Fibroblast of upper back skin (primary cell): ENCODE measurements at places on chromosomes 6 and 20.

GRCh38 chr6:114131945-114132344 lies 161.0 kb upstream of the HDAC2 start:
- DNase-seq = no peak

DNA sequence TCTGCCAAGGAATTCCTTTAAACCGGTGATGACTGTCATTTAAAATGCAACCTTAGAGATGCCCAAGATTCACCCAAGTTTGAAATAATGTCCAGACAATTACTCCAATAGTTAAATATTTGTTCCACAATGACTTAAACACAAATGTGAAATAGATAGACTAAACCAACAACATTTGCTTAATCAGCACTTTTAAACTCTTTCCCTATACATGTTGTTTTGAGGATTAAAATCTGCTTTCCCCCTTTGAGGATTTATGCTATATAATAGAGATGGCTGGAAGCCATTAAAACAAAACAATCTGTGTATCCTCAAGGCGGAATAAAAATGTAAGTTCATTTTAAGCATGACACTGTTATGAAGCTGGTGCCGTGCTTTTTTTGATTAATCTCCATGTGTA lies 297.8 kb upstream of the RSPO3 start:
- DNase-seq = no peak

DNA sequence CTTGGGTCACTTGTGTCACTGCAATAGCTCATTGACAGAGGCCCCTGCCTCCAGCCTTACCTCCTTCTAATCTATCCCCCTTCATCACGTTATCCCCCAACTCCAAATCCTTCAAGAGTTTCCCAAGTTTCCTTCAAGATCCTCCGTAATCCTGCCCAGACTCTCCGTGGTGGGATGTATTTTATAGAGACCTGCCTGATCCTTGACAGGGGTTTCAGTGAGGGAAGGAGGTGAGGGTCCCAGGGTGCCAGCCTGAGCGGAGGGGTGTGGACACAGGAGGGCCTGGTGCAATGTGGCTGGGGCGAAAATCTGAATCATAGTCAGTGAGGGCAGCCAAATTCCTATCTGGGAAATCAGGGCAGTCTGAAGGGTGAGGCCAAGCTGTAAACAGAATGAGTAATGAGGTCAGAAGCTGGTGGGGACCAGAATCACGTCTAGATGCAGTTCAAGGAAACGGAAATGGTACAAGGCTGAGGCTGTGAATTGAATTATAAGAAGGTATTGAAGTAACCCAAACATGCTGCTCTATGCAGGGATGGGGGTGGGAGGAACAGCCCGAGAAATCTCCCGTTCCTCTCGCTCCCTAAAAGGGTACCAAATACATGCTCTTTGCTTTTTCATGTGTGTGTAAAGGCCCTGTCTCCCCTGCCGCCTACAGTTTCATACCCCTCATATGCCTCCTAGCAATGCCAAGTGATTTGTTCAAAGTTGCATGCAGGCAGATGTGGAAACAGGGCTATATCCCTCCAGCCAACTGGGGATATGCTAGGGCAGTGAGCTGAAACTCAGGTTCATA lies 35.4 kb upstream of the PIM1 start:
- peak; percentile 96 for DNase-seq

DNA sequence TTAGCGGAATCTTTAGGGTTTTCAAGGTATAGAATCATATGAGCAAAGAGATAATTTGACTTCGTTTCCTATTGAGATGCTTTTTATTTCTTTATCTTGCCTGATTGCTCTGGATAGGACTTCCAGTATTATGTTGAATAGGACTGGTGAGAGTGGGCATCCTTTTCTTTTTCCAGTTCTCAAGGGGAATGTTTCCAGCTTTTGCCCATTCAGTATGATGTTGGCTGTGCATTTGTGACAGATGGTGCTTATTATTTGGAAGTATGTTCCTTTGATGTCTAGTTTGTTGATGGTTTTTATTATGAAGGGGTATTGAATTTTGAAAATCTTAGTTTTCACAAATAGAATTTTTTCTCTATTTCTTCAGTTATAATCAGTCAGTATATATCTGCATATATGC lies 656.6 kb upstream of the MAP3K7 start:
- DNase-seq = no peak

GRCh38 chr20:42432496-42433334 lies 757.0 kb downstream of the PTPRT start:
- DNase-seq = no peak

DNA sequence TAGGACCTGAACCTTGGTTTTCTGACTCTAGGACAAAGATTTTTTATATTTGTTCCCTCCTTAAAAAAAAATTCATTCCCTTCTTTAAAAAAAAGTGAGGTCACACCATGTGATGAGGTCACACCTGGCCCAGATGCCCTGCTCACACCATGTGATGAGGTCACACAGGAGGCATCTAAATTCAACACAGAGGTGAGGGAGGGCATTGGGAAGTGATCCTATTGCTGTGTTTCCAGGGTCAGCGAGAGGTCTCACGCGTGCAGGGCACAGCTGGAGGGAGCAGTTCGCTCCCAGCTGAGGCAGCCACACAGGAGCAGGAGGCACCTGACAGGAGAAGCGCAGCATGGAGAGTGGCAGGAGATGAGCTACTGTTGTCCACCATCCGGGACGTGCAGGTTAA lies 92.5 kb downstream of the SLC22A23 start:
- DNase-seq = no peak

DNA sequence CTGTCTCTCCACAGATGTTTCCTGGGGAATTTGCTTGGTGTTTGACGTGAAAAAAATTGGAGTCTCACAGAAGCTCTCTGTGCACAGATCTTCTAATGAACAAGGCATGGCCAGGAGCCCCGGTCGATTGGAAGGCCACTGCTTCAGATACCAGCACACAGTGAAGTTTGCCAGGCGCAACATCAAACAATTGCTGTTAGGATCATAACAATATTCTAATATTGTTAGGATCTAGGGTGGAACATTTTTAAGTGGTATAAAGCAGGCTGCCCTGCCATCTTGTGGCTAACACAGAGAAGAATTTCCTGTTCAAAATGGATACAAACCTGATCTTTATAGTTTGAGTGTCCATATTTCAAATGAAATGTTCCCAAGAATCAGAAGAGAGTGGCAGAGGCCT lies 64.1 kb downstream of the C6orf118 start:
- peak; percentile 34 for DNase-seq

- no peak for DNase-seq
Measured at GRCh38 chr20:10631126-10631525, 42.7 kb downstream of the JAG1 start.

DNA sequence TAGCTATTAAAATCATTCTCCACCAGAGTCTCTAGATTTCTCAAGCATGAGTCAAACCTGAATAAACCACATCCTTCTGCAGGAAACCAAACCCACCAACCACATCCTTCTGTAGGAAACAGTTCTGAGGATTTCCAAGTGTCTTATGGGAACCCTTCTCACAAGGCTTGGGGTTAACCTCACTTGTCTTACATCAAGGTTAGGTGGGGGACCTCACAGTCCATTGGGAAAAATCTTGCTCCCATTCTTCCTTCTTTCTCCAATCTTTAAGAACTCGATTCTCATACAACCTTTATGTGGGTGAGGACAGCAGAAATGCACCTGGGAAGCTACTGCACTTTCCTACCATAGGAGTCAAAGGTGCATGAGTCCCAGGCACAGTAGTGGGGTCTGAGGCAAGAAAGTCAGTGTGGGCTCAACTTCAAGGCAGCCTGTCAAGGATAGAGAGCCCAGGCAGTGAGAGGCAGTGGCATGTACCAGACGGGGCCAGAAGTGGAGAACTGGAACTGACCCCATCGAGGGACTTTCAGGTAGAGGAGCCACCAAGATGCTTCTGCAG lies 114.5 kb downstream of the SLC22A3 start:
- DNase-seq = peak; percentile 91

DNA sequence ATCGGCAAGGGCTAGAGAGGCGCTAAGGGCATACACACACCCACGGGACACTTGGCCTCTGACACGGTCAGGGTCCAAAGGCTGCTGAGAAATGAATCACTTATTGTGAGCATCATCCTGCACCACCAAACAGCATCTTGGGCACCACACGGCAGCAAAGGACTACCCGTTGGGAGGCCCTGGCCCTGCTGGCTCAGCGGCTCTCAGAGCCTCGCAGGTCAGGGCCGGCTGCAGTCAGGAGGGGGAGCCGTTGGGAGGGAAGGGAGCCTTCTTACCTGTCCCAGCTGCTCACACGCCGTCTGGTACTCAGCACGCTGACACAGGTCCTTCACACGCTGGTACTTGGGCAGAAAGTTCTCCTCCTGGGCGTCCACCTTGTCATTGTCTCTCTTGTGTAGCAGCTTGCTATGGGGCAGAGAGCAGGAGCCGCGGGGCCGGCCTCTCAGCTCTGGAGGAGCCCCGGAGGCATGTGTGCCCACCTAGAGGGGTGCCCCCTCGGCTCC lies 109.0 kb downstream of the SULF2 start:
- DNase-seq = no peak

DNA sequence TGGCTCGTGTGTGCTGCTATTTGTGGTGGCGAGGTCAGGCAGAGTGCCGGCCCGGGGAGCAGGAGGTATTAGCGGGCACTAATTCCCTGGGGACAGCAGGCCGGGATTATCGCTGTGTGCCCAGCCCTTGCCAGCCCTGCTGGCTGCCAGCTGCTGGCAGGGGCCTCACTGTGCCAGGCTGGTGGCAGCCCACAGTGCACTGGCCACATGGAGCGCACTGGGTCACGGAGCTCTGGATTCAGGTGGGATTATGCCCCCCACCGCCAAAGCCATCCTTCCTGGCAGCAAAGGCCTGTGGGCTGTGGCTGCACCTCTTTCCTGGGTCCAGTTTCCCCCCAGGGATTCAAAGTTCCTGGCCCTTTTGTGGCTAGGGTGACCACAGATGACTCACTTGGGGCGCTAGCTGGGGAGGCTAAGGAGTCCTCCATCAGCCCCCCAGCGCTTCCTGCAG lies 59.7 kb downstream of the YTHDF1 start:
- DNase-seq = no peak
